ENCODE measurements at places on chromosomes 5 and 9. TPM values are rescaled to one million over a fixed set of nuclear protein-coding genes. Genes with fewer than 3 reads are reported as not detected.

GRCh38 chr9:69324549-69325401 lies at the start of gene ENTREP1:
Gene ENTREP1 (plus strand): TSS chr9:69325215. CDS start chr9:69325310, 95 bp downstream.
- no peak for DNase-seq

GRCh38 chr9:70488793-70489105 lies 74.3 kb upstream of the KLF9 start:
- DNase-seq, result no peak

GRCh38 chr9:32955655-32956478 lies 45.6 kb downstream of the APTX start:
- no peak for DNase-seq

- DNase-seq, result no peak
Measured at GRCh38 chr5:117893211-117893610, 1095.1 kb downstream of the DTWD2 start.

DNA sequence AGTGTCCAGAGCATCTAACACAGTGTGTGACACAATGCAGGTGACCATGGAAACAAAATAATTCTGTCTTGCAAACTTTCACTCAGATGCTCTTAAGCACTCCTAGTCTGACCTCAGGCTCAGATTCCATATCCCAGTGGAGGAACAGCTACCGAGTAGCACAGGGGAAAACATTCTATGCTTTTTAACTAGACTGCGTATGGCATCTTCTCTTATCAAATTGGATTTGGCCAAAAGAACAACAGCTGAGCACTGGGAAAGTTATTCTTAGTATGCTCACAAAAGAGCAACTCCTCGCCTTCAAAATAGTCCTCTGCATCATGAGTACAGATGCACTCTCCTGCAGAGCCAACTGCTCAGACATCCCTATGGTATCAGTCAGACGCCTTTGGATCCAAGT lies 528.2 kb upstream of the DAP start:
- DNase-seq, result no peak

- DNase-seq, result no peak
Measured at GRCh38 chr5:151772846-151773561, 1.2 kb downstream of the G3BP1 start.

DNA sequence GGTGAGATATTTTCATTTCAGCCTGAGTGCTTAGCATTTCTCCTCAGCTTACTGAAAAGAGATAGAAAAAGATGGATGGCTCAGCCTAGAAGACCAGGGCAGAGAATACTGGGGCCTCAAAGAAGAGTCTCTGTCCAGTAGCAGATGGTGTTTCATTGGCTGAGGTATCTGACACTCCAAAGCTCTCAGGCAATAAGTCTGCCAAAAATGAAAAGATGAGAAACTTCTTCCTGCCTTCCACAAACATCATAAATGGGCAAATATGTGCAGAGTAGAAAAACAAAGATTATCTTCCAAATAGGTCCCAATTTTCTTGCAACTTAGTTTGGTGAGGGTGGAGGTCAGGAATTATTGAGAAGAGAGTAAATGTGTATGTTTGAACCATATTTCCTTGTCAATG lies 87.4 kb upstream of the ICE1 start:
- DNase-seq, result no peak

Gene BICD2
- 57.7 TPM for total RNA-seq

Gene INSL6
- not detected for total RNA-seq

- peak; percentile 36 for DNase-seq
Measured at GRCh38 chr9:35790385-35791296, 750 bp upstream of the NPR2 start.

DNA sequence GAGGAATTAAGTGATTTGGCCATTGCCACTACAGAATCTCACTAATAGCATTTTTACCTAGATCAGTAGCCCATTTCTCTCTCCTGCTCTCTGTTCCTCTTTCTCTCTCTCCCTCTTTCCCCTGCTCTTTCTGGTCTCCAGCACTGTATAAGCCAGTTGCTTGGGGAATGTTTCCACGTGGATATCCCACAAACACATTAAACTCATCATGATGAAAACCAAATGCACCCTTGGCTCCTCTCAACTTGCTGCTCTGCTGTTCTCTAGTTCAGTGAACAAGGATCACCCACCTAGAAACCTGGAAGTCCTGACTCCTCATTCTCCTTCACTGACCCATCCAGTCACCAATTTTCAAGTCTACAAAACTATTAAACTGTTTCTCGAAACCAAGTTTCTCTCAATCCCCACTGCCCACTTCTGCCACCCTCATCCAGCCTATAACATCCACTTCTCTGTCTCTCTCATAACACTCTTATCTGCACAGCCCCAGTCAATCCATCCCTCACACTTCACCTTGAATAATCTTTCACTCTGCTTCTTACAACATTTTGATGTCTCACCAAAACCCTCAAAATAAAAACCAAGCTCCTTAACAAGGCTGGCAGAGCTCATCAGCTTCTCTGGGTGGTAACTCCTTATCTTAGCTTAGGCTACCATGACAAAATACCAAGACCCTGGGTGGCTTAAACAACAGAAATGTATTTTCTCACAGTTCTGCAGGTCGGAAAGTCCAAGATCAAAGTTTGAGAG lies 79.3 kb downstream of the ARL15 start:
- DNase-seq, result no peak

GRCh38 chr9:16347886-16348285 lies 522.6 kb downstream of the BNC2 start:
- DNase-seq, result no peak

Gene C9orf153
- 0.68 TPM for total RNA-seq

- DNase-seq, result no peak
Measured at GRCh38 chr9:113026200-113026599, 14.2 kb upstream of the ZNF883 start.

- DNase-seq, result no peak
Measured at GRCh38 chr9:92764381-92764987, at the start of gene BICD2. Gene BICD2 (minus strand): TSS chr9:92764833. CDS start chr9:92764744, 89 bp downstream.

GRCh38 chr9:134278286-134278685 lies 48.0 kb upstream of the RXRA start:
- DNase-seq, result no peak

- no peak for DNase-seq
Measured at GRCh38 chr5:135236908-135237747, 161.9 kb downstream of the MACROH2A1 start.

Gene RFESD
- 0.85 TPM for total RNA-seq

- DNase-seq, result no peak
Measured at GRCh38 chr9:92736563-92737215, 27.9 kb downstream of the BICD2 start.

Gene CCIN
- total RNA-seq, result 1.6 TPM

DNA sequence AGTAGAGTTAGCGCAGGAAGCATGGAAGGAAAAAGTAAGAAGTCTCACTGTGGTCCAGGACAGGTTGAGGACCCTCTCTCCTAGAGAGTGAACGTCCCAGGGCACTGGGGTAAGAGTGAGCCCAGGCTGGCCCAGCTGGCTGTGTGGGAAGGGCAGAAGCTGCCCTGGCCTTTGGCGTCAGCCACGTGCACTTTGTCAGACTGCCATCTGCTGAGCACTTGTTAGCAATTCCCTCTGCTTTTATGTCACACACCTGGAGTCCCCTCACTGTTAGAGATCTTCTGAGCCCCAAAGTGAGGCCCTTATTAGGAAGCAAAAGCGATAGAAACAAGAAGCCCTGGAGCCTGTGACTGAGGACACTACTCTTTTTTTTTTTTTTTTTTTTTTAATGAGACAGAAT lies 79.1 kb downstream of the UGCG start:
- no peak for DNase-seq

Gene MAPK9
- 26.8 TPM for total RNA-seq

DNA sequence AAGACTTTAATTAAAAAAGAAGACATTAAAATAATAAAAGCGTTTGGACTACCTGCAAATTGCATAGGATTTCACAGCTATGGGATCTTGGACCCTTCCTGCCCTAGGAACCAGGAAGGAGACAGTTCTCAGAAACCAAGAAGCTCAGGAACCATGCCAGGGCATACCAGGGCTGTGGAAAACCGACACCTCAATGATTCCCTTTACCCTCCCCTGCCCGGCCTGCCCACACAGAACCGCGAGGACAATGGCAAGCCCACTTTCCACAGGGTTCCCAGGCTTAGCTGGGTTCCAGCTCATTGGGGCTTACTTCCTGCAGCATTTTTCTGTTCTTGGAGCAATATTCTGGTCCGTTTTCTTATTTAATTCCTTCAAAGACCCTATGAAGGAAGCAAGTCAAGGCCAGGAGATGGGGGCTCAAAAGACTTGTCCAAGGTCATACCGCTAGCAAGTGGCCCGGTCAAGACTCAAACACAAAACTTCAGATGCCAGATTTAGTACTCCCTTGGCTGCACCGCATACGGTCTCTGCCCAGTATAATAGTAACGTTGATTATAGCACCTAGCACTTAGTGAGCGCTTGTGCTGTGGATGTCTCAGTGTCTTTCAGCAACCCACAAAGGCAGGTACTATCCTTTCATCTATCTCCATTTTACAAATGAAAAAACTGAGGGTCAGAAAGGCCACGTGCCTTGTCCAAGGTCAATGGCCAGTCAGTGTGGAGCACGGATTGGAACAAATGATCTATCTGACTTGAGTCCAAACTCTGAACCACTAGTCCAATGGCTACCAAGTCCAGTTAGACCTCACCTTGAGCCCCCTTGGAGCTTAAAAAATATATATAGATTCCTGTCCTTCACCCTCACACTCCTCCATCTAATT lies 6.8 kb downstream of the FAT2 start:
- DNase-seq, result no peak

- DNase-seq, result no peak
Measured at GRCh38 chr5:75660678-75661465, 49.6 kb downstream of the ANKDD1B start.

DNA sequence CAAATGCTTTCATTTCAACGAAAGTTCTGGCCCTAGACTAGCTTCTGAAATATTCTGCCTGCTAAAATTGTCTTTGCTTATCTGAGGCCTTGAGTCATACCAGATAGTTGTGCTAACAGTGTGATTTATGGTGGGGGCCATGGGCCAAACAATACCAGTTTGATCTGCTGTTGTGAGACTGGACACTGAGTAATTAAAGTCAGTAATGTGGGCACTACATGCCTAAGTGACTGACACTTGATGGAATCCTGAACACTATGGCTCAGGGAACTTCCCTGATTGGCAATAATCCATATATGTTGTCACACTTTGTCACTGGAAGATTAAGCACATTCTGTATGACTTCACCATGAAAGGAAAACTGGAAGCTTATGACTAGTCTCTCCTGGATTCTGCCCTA lies 127.6 kb upstream of the CYLC2 start:
- DNase-seq, result no peak

Gene PCDHB3
- 2.3 TPM for total RNA-seq

DNA sequence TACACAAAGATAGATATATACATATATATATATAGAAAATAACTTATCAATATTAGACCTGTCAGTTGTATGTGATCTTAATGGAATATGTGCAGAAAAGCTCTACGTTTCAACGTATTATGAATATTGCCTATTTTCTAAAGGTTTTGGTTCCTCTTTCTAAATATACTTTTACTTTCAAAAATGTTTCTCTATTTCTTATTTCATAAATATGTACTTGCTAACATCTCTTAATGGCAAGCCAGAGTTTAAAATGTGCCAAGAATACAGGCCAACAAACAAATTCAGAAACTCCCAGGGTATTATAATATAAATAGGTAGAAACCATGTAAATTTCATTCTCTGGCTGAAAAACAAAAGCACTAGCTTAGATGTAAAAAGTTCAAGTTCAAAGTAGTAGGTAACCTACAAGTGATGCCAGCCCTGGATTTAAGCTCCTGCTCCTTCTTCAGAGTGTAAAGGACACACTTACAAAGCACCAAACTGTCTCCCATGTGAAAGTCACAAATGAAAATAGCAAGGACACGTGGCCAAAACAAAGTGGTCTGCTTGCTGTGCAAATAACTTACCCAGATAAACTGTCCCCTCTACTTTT lies 685.1 kb upstream of the DMAC1 start:
- DNase-seq, result no peak
